SW 1271 (cell line): ENCODE measurements at places on chromosomes 1 and 21.
A peak's percentile ranks its signal among the peaks of the same experiment; 100 is the strongest.

DNA sequence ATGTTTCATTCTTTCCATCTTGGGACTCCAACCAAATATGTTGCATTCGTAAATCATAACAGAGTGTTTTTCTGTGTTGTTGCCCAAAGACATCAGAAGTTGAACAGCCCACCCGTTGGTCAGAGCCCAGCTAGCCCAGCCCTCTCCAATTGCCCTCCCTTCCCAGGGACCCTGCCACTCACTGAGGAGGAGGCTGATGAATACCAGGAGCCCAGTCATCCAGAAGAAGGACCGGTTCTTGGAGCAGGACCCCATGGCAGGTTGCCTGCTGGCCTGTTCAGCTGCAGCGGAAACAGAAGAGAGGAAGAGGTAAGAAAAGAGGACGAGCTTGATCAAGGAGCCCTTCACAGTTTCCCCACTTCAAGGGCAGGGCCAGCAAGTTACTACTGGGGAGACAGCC lies 172.2 kb upstream of the ETV3 start:
- no peak for DNase-seq

DNA sequence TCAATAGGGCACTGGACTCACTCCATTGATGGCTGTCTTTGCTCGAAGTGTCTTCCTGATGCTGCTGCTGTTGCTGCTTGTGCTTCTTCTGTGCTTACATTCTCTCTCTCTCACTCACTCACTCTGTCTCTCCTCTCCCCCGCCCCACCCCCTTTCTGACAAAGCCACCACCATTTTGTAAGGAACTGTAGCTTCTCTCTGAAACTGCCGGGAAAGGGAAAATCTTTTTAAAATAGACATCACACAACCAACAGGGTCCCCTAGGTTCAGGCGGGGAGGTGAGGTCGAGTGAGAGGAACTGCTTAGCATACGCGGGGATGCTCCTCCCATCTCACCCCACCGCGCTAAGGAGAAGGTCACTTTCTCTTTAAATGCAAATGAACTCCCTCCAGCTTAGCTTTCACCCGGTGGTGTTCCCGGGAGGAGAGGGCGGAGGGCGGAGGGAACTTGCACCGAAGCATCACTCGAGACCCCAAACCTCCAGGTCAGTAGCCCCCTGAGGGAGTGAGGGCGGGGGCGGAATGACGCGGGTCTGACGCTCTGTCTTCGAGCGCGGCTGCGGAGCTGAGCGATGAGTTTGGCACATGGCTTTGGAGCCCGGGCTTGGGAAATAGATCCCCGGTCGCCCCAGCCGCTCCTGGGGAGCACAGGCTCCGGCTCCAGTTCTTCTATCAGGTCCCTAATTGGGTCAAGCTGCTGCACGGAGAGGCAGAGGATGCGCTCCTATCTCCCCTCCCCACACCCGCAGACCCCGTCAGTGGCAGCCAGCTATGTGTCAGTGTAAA lies at the start of gene CCDC28B:
CCDC28B (plus strand) TSS at position 370 of the 785 bp plus-strand sequence. CDS start 1,341 bp downstream, outside the sequence.
- no peak for DNase-seq

DNA sequence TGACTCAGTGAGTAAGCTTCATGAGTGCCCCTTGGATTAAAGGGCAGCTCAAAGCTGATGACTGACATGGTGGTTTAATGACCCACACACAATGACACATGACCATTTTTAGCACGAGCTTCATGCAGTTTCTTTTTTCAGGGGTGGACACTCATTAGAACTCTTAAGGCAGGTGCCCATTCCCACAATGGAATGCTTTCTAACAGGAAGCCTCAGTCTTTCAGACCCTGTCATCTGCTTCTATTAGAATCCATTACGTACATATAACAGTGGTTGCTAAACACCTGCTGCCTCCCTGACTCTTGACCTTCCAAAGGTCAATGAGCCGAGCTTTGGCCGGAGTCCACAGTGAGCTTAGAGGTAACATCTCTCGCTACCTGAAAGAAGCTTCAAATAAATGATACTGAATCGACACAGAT lies 27.4 kb downstream of the AKNAD1 start:
- DNase-seq: peak; percentile 14

DNA sequence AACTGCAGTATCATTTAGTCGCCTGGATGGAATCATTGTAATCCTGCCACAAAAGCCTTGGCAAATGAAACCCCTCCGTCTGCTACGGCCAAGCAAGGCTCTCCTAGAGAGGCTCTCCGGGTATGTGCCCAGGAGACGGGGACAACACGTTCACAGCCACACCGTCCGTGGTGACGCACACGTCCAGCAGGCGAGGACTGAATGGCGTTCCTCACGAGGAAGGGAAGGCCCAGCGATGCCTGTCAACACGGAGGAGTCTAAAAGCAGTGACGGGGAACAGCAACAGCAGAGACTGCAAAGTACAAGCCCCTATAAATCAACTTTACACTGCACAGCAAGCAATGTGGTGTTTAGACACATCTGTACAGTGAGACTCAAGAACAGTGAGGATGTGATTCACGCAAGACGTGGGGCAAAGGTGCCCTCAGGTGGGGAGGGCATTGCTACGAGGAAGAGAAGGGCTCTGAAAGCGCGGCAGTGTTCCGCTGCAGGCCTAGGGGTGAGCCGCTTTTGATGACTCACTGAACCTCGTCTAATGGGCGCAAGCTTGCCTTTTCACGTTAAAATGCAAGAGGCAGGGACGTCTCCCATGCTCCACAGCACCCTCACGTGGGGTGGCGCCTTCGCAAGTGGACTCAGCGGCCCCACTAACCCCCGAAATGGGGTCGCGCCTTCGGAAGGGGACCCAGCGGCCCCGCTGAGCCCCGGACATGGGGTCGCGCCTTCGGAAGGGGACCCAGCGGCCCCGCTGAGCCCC lies 6.8 kb downstream of the WRAP73 start:
- DNase-seq: no peak

DNA sequence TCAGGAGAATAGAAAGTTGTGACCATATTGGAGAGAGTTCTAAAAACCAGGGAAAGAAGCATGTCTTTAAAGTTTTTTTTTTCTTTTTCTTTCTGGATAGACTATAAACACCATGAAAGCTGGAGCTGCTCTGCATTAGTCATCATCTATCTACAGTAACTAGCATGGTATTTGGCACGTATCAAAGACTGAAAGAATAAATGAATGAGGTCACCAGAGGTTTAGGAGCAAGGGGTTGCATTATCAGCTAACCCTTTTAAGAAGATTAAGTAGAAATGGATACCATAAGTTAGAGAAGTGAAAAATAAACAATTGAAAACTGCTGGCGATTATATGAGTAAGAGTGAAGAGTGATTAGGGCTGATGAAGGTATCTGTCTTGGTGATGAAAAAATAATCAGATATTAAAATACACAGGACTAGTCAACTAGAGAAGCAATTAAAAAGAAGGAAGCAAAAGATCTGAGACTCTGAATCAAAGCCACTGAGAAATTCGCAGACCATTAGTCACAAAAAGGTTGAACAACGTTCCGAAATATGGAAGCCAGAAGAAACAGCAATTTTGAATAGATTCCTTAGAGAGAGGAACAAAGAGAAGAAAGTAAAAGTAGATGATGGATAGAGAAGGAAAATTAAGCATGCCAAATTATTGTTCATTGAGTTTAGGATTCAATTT lies 536.4 kb downstream of the DPYD start:
- DNase-seq: no peak

- DNase-seq: no peak
These were observed 17.7 kb upstream of the FRRS1 start for GRCh38 chr1:99784143-99784542.

GRCh38 chr1:247528812-247529474 lies 7.3 kb downstream of the OR2C3 start:
- no peak for DNase-seq

- DNase-seq: no peak
These were observed 46.3 kb downstream of the TNNT2 start for GRCh38 chr1:201331166-201331565.

- DNase-seq: no peak
These were observed 26.9 kb downstream of the OR6Y1 start for GRCh38 chr1:158527190-158527815.

- DNase-seq: no peak
These were observed 28.0 kb downstream of the PADI2 start for GRCh38 chr1:17091252-17091651.
